ENCODE measurements at places on chromosomes 7 and 10.

- no peak for DNase-seq
Measured at GRCh38 chr10:5045095-5045494, 41.4 kb upstream of the AKR1C2 start.

DNA sequence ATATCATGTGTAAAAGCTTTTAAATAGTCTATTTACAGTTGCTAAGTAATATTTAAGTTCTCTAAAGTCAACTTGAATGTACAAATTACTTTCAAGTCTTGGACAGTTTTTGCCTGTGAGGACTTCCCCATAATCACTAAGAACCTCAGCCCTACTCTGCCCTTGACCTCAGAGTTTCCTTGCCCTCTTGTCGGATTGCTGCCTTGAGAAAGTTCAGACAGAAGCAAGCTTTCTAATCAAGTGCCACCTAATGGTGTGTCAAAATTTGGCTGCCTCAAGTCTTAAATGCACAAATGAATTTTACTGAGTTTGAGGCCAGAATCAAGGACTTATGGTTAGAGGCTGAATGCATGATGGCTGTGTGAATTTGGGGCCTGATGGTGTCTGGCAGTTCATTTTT, 88.3 kb upstream of the KAT6B start:
- no peak for DNase-seq

DNA sequence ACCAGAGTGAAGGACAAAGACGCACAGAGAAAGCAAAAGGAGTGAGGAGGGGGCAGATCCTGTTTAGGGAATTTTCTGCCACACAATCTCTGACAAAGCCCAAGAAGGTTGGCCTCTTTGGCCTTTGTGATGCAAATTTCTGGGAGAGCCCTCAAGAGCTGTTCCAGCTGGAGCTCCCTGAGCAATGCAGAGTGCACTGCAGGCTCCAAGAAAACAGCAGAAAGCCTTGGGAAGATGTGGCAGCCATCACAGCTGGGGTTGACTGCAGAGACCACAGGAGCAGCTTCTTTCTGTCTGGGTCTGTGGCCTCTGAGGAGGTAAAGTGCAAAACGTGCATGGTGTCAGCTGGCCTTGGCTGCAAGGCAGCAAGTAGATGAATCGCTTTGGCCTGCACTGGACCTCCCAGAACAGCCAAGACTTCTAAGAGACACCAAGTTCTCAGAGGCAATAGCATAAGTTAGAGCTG, 200.2 kb downstream of the ELMO1 start:
- DNase-seq: no peak

DNA sequence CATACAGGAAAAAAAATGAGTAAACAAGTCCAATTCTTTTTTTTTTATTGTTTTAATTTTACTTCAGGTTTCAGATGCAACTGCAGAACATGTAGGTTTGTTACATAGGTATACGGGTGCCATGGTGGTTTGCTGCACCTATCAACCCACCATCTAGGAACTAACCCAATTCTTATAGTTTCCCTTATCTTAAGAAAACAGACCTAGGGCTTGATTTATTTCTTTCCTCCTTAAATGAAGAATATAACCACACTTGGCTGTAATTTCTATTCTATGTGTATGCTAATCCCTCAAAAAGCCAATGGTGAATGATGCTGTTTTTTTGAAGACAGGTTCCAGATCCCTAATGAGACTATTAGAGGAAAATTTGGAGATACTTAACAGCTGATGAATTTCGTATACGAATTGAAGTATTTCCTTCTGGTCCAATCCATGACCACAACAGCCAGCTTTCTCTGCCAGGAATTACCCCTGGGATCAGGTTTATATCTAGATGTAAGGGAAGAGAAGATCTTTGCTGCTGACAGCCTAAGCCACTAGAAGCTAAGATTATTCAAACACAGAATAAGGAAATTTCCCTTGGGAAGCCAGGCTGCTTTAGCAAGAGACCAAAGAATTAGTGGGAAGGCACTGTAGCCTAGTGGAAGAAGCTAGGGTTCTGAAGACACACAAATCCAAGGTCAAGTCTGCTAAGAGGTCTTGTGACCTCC, 115.8 kb downstream of the INHBA start:
- no peak for DNase-seq

DNA sequence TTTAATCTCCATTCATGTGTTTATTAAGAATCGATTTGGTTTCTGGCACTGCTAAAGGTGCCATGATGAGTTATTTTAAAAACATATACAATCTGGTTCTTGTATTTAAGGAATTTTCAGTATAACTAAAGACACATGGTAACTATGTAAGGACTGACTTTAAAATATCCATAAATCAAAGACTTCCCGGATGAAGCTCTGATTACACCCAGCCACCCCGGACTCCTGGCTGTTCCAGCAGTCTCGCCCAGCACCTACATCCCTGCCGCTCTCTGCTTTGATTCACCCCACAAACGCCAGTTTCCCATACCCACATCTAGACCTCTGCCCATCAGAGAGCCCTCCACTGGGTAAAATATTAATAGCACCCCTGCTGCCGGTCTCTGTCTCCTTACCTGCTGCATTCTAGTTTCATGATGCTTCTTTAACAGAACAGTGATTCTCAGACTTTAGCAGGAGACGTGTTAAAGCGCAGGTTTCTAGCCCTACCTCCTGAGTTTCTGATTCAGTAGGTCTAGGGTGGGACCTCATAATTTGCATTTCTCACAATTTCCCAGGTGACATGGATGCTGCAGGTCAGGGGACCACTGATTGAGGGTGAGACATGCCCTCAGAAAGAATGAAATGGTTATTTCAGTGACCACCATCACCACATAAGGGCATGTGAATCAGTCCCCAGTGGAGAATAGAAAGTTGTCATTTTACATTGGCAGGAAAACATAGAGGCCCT, 185.7 kb downstream of the KIAA1217 start:
- no peak for DNase-seq

- DNase-seq: no peak
Measured at GRCh38 chr7:111529507-111530355, 32.6 kb downstream of the IMMP2L start.

GRCh38 chr10:110239892-110240291, 32.5 kb downstream of the MXI1 start:
- DNase-seq: no peak

DNA sequence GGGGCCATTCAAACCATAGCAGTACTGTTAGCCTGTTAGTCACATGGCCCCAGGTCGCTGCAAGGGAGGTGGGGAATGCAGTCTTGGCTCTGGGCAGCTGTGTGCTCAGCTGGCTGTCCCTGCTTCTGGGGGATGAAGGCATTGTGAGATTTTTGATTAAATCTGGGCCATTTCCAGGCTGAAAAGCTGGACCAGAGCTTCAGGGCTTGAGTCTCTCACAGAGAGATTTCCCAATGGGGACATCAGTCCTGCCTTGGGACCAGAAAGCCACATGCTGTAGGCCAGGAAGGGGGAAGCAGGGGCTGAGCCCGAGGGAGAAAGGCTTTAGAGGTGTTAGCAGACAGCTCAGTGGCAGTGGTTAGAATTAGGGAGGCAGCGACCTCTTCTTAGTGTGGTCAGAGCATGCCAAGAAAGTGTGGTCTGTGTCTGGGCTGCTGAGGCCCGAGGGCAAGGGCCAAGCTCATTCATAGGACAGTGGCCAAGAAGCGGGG, 33.6 kb downstream of the PALD1 start:
- DNase-seq: no peak

DNA sequence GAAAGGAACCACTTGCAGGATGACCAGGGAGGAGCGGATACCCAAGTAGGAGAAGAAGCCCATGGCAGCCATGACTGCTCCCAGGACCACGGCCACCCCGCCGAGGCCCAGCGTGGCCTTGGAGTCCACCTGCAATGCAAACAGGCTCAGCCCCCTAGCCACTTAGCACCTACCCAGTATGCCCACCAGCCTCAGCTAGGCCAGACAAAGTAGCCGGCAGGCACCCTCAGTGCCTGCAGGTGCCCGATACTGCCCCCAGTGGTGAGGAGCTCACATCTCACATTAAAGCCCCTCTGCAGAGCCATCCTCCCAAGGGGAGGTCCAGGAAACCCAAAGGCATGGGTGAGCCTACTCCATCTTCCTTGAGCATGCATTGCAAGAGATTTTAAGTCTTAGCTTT, 6.6 kb downstream of the NPC1L1 start:
- no peak for DNase-seq

DNA sequence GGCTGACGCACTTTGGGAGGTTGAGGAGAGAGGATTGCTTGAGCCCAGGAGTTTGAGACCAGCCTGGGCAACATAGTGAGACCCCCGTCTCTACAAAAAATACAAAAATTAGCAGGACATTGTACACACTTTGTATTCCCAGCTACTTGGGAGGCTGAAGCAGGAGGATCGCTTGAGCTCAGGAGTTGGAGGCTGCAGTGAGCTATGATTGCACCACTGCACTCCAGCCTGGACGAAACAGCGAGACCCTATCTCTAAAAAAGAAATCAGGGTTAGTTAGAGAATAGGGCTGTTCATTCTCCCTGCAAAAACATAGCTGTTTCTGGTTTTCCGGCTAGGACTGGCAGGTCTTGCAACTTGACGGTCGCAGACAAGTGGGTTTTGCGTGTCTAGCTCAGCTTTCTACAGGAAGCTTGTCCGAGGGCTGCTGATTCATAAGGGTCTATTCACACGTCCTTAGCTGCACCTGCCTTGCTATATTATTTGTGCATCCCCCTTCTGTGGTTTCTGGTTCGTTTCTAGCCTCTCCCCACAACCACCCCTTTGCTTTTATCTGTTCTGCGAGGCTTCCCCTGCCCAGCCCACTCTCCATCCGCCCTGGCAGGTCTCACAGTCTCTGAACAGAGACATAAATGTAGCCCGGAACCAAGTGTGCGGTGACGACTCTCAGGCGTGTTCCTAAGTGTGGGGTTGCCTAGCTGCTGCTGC, 10.7 kb downstream of the AMZ1 start:
- DNase-seq: no peak

GRCh38 chr7:150751702-150752101, 14.5 kb downstream of the GIMAP5 start:
- DNase-seq: no peak

DNA sequence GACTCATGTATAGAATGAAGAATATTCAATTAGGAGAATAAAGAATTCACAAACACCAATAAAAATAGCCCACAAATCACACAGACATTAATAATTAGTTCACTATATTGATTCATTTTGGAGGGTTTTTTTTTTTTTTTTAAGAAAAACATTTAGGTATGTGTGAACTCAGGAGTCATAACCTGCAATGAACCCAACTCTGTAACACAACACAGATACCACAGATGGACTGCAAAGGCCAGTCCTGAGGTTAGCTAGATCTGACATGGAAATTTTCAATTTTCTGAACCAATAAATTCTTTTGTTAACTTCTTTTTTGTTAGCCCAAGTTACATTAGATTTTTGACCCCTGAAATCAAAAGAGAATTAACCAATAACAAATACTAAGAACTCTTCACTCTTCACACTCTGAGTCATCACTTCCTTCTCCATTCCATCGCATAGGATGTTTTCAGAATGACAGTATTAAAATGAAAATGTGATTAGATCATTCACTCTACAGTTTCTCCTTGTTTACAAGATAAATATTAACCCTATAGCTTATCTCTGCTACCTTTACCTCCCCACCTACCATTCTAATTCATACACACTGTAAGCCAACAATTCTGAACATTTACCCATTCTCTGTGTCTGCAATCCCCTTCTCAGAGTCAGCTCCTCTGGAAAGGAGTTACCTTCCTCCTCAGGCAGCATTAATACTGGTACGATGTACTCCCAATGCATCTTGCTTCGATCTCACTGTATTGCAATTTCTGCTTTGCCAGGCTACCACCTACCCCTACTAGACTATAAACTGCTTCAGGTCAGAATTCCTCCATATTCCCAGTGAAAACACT, 141.5 kb downstream of the LRRN3 start:
- peak; percentile 15 for DNase-seq

GRCh38 chr10:24305551-24306506, 96.9 kb downstream of the KIAA1217 start:
- no peak for DNase-seq

DNA sequence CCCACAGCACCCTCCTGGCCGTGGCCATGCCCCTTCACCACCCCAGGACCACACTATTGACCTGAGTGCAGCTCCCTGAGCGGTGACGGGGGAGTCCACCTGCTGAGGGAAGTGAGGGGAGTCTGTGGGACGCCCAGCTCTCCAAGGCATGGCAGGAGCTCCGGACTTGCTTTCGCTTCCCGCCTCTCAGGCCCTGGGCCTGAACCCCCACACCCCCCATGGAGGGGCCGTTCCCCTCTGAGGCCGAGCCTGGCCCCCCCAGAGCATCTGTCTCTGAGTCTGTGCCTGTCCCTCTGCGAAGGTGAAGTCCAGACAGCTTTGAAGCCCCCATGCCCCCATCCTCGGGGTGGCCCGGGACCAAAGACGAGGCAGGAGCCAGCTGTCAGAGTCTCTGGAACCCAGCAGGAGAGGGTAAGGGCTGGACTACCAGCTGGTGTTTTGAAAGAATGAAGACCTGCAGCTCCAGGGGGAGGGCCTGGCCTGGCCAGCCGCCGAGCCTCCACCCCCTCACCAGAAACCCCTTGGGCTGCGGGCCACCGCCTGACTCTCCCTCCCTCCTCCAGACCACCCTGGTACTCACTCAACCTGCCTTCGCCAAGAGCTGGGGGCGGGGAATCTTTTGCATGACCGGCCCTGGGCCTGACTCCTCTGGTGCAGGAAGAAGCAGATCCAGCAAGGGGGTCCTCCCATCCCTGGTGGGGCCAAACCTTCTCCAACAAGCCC, 114.0 kb downstream of the PDGFA start:
- DNase-seq: no peak

DNA sequence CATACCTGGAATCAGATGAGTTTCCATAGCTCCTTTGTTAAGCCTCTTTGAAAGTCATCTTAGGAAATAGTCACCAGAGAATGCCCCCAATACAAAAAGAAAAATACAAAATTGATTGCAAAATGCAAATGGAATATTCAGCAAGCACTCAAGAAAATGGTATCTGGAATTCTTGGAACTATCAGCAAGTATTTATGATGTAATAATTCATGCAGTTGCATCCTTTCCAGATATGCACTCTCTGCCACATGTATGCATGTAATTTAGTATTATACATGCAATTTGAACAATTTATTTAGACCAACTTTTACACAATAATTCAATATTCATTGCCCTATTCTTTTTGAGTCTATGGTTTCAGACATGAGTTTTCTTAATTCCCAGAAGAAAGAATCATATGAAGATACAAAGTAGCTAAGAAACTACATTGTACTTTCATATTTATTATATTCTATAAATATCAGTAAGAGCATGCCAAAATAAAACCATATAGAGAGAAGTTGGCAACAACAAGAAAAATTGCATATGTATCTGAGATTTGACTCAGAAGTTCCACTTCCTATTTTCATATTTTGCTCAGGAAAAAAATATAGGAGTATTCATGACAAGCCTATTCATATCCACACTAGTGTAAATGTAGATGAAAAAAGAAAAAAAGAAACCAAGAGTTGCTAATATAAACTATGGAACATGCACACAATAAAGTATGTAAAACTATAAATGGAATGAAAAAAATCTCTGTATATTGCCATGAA, 338.5 kb downstream of the SEMA3D start:
- peak; percentile 9 for DNase-seq

Data from BJ (cell line).